Activated CD4-positive, alpha-beta memory T cell treated with anti-CD3 and anti-CD28 coated beads for 36 hours (primary cell): ENCODE measurements at places on chromosomes 4 and X.

- DNase-seq, result no peak
These were observed 14.4 kb upstream of the ZNF41 start for GRCh38 chrX:47497271-47497888.

DNA sequence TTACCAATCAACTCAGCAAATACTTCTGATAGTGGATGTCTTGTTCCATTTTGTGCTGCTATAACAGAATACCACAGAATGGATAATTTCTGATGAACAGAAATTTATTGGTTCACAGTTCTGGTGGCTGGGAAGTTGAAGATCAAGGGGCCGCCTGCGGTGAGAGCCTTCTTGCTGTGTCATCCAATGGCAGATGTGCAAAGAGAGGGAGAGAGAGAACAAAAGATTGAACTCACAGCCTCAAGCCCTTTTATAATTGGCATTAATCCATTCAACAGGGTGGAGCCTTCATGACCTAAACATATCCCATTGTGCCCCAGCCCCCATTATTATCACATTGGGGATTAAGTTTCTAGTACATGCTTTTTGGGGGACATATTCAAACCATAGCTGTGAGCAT is 86.1 kb downstream of the ADGRG4 start:
- DNase-seq, result no peak

- no peak for DNase-seq
These were observed 53.5 kb upstream of the FGF13 start for GRCh38 chrX:138765051-138765450.

DNA sequence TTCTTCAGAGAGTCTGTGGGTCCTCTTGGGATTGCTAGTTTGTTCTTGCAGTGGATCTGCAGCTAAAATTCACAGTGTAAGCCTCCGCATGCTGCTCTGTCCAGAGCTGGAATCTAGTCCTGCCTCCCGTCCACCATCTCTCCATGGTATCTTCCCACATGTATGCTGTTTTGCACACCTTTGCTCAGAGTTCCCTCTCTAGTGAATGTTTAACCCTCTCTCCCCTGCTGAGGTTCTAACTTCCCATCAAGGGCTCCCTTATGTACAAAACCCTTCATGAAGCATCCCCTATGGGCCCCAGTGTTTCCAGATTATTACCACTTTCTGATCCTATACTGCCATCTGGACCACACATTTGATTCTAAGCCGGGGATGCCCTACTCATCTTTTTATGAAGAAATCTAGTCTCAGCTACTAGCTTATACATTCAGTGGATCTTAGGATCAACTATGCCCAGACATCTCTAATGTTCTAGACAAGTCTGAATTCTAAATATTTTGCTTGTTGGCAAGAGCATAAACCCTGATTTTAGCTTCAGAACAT is 157.3 kb downstream of the CPEB2 start:
- DNase-seq, result no peak

- no peak for DNase-seq
These were observed 76.1 kb downstream of the KLHL8 start for GRCh38 chr4:87144356-87144755.

DNA sequence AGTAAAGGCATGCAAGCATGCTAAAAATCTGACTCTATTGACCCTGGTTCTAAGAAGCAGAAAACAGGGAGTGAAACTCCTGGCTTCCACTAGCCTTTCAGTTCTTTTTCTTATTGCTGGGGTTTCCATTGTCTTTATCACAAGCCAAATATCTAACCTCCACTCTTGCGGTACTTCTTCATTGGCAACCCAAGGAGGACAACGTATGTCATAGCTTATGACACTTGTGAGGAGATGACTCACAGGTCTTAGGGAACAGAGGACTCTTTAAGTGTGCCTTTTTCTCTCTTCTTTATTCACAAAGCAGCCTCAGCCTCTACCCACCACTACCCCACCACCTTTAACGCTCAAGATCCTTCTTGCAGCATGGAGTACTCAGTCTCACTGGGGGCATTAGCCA is 124.2 kb downstream of the GUCY2F start:
- DNase-seq, result no peak

- DNase-seq, result no peak
These were observed 12.1 kb upstream of the MAGEA11 start for GRCh38 chrX:149699761-149700160.

DNA sequence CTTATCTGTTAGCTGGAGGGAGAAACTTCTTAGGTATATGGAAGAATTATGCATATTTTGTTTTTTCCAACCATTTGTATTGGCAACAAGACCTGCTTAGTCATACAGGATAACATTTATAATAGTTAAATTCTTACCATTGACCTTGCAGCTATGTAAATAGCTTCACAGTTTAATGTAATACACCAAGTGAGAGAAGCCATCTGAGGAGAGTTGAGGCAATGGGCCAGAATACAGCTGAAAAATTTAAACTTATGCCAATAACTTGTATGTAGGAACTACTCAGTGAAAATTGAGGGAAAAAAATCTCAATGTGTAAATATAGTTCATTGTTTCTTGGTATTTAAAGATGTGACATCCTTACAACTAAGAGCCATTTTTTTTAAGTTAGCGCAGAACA is 273.5 kb downstream of the DACH2 start:
- DNase-seq, result no peak

GRCh38 chr4:155800685-155801343 is 42.0 kb downstream of the GUCY1B1 start:
- DNase-seq, result no peak

DNA sequence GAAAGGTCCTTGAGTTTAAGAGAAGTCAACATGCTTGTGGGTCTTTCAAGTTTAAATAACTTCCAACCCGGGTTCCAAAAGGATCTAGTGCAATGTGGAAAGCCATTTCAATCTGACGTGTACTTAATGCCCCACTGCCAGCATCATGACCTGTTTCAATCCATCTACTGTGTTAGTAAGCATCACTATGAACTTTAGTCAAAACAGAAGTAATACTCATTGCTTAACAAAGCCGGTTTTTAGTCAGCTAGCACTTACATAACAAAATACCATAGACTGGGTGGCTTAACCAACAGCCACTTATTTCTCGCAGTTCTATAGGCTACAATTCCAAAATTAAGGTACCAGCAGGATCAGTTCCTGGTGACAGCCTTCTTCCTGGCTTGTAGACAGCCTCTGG is 677.5 kb downstream of the DMD start:
- no peak for DNase-seq

- no peak for DNase-seq
These were observed 10.7 kb upstream of the NPY2R start for GRCh38 chr4:155197757-155198156.

DNA sequence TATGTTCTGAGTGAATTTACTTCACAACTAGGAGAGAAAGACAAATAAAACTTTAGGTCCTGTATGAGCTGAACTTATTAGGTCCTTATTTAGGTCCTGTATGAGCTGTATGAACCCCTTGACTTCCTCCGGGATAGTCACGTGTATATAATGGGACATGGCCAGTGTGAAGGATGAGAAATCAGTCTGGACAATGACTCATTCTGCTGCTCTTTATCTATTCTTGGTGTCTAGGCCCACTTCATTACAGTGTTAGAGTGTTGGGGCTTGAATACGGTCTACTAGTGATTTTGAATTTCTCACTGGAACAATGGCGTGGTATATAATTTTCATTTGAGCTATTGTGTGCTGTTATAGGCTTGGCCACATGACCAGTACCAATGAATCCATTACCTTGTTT is 21.9 kb downstream of the STK26 start:
- DNase-seq, result no peak

GRCh38 chr4:124092541-124092984 is 620.0 kb downstream of the ANKRD50 start:
- DNase-seq, result no peak

DNA sequence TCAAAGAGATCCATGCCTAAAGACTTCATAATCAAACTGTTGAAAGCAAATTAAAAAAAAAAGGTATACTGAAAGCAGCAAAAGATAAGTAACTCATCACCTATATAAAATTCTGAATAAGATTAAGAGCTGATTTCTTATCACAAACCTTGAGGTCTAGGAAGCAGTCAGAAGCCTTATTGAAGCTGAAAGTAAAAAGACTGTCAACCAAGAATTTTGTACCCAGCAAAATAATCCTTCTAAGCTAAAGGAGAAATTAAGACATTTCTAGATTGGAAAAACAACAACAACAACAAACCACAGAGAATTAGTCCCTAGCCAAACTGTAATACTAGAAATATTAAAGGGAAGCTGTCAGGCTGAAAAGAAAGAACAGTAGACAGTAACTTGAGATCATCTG is 622.9 kb downstream of the PCDH7 start:
- DNase-seq, result no peak

DNA sequence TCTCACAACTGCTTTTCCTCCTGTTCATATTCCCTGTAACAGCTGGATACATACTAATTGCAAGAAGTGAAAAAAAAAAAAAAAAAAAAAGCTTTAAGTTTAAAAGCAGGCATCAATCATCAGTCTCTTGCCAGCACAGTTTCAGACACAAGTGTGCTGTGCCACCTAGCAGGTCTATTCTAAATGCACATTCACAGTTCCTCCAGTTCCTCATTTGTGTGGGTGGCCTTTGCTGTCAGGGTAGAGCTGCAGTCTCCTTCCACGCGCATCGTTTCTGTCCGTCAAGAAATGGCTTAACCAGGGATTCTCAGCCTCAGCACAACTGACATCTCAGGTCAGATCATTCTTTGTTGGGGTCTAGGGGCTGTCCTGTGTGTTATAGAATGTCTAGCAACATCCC is 61.6 kb downstream of the SCML1 start:
- DNase-seq, result no peak

DNA sequence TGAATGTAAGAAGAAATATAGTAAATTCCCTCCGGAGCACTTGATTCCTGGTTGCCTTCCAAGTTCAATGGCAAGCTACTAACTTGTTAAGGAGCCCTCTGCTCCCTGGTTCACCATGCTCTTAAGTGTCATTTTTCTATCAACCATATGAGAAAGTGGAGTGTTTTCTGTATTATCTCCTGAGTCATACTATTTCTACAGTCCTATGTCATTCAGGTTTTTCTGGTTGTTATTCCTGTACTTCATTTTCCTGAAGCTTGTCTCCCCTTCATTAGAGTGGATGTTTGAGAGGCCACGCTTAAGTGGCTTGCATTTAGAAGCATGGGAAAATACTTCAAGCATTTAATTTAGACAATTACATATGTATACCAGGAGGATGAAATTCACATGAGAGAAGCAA is 14.7 kb upstream of the EPGN start:
- no peak for DNase-seq

DNA sequence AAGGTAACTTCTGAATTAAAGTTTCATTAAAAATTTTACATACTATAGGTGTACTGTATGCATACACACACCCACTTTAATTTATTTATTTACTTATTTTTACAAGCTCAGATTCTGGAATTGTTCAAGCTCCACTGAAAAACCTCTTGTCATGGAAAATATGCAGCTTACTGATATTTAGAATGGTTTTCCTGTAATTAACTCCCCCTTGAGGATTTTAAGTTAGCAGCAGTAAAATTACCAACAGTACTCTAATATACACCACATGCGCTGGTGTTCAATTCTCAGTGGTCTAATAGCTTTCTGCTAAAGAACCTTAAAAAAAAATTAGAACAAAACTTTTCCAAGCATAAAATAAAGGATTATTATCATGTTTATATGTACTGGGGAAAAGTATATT is 12.0 kb downstream of the MAB21L2 start:
- DNase-seq, result no peak

DNA sequence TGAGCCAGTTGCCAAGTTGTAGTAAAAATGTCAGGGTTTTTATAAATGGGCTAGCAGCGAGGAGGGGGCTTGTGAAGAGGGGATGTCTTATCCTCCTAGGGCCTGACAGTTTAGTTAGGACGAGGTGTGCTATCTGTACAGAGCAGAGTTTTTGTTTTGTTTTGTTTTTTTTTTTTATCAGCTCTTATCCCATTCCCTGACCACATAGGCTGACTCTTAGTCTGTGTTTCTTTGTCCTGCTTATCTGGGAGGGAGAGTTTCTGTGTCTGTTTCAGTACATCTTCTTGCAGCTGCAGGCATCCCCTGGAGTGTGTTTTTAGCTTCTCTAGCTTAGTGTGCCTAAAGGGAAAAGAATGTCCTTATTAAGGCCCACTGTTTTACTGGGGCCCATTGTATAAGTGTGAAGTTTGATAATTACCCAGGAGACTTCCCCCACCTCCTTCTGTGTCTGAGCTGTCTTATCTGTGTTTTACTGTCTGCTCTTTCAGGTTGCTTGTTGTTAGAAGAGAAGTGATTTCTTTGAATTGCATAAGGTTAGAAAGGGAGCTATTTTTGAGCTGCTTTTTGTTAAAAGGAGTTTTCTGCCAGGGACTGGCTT is 32.0 kb downstream of the PAGE2 start:
- DNase-seq, result no peak

GRCh38 chr4:169009286-169010124 is 550 bp downstream of the CBR4 start:
- peak; percentile 68 for DNase-seq

DNA sequence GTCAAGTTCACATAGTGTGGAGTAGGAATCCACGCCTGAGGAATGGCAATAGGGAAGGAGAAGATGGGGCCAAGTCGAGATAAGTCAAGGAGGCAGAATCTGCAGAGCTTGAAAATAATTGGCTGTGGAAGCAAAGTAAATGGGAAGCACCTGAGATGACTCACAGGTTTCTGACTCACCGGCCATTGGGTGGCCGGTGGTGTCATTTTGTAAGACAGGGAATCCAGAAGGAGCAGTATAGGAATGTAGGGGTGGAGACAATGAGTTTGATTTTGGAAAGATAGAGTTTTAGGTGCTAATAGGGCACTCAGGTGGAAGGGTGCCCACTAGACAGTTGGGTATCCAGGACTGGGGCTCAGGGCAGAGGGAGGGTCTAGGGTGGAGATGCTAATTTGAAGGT is 201.0 kb upstream of the MAMLD1 start:
- DNase-seq, result no peak

DNA sequence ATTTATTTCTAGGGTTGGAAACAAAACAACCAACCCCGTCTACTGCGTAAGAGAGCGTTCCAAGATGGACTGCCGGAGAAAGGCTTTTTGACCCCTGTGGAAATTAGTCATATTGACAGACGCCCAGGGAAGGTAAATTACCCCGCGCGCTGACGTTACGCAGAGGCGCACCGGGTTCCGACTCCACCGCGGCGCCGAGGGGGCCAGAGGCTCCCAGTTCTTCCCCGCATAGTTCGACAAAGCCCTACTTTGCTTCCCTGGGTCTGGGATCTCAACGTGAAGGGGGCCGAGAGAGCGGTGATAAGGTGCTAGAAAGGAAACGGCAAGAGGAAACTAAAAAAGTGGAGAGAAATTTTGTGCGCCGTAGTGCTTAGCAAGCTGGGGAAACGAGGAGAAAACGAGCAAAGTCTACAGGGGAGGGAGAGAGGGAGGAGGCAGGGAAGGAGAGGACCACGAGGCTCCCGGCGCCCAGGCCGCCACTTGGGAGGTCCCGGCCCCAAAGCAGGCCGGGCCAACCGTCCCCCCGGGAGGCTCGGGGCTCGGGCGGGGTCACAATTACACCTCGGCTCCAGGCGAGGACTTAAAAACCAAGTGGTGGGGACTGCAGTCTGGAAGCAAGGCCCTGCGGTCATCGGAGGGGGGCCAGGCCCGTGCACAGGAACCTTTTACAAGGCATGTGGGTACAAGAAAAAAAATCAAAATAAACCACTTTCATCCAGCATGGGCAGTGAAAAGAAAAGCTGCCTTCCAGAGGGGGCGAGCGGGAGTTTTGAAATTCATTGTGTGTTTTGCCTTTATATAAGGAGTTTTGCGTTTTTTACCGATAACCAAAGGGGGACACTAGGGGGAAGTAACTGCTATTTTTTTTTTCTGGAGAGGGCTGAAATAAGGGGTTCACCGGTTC is 13.2 kb downstream of the HAND2 start:
- no peak for DNase-seq

- DNase-seq, result no peak
These were observed 52.6 kb downstream of the CASK start for GRCh38 chrX:41870719-41871151.
